ENCODE measurements at places on chromosomes 2 and 18. TPM values are rescaled to one million over a fixed set of nuclear protein-coding genes. Genes with fewer than 3 reads are reported as not detected.

- no peak for DNase-seq
Observed at GRCh38 chr2:217362710-217363109, 502.8 kb upstream of the TNP1 start.

GRCh38 chr2:24721470-24721869, 71.7 kb downstream of the PTRHD1 start:
- no peak for DNase-seq

DNA sequence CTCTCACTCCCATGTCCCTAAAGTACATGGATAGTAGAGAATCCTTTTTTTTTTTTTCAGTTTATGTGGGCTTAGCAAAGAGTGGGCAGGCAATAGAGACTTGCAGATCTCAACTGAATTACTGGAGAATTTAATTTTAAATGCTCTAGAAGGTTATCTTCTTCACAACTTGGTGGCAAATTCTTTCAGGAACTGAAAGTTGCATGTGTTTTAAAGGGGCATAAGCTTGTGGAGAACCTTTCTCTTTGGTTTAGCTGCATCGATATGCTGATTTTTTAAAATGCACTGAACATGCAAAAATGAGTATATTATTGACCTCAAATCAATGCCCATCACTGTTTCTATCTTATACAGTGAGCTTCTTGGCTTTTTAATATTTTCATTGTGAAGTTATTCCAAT, 24.9 kb upstream of the GALNT3 start:
- DNase-seq, result no peak

- no peak for DNase-seq
Observed at GRCh38 chr18:46325895-46326294, 221.7 kb downstream of the HAUS1 start.

DNA sequence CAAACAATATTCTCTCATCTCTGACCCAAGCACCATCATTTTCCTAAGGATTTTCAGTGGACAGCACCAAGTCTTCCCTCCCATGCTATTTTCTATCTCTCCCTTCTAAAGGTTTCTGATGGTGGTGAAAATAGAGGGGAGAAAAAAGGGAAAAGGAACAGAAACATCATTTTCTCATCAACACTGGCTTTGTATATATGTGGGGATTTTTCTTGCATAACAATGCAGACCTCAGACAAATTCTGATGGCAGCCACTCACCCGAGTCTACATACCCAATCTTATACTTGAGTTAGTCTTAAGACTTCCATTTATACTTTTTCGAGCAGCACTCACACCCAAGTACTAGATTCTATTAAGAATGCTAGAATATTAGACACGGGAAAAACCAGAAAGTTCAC, 95.8 kb downstream of the TMEM163 start:
- no peak for DNase-seq

DNA sequence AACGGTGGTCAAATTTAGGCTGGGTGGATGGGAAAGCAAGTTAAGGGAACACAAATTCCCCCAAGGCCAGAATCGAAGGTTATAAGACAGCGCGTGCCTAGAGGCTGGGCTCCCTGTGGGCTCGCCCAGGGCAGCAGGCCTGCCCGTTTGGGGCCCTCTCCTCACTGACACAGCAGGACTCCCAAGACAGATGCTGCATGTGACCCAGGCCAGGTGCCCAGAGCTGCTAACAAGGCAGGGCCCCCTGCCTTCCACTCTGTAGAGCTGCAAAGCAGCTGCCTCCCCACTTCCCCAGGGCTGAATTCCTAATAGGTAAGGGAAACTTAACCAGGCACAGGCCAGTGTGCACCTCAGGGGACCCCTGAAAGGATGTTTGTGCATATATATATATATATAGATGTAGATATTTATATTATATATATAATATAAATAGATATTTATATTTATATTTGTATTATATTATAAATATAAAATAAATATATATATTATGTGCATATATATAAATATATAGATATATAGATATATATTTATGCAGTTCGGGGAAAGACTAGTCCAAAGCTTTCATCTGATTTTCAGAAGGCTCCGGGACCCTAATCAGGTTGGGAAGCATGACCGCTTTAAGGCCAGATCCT, 43.7 kb downstream of the TMEM37 start:
- no peak for DNase-seq

GRCh38 chr2:219497495-219498279, 1.0 kb upstream of the GMPPA start:
- DNase-seq, result peak; percentile 13

DNA sequence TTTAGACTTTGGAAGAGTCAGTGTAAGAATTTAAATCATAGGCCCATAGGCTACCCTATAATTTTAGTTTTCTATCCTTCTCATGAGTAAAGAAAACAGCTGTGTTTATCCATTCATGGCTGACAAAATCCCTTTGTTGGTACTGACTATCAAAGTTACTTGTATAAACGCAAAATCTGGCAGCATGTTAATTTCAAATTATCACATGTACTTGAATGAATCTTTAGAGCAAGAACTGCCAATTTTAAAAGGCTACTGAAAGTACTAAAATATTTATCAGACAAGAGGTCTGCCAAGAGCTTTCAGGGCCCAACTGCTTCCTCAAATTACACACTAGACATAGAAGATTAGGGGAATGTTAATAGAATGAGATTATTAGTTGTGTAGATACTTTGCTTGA, 66.6 kb downstream of the MYL12B start:
- DNase-seq, result no peak

- DNase-seq, result no peak
Observed at GRCh38 chr2:86074256-86074655, 31.4 kb downstream of the POLR1A start.

GRCh38 chr2:237223201-237223861, 137.6 kb downstream of the COPS8 start:
- no peak for DNase-seq

DNA sequence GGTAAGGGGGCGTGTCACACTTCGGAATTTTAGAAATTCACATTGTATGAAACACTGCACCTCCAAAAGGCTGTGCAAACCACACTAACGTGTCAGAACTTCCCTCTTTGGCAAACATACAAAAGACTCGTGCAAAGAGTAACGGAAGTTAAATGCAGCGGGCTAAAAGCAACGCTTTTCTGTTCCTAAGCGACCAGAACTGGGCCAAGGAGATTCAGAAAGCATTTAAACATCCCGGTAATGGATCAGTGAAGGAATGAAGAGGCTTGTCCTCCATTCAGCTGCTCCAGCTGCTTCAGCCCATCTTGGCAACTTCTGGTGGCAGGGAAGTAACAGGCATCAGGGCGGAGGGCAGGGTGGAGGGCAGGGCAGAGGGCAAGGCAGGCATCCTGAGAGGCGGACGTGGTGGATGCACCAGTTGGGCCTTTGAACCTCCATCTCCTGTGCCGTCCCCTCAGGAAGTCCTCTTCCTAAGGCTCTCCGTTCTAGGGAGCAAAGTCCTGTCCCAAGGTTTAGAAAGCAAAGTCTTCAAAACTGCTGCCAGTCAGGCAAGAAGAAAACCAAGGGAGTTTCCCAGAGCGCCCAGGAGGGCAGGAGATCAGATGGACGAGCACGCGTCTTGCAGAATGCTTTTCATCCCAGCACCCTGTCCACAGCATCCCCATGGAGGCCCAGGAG, 230.7 kb downstream of the ZNF516 start:
- no peak for DNase-seq

DNA sequence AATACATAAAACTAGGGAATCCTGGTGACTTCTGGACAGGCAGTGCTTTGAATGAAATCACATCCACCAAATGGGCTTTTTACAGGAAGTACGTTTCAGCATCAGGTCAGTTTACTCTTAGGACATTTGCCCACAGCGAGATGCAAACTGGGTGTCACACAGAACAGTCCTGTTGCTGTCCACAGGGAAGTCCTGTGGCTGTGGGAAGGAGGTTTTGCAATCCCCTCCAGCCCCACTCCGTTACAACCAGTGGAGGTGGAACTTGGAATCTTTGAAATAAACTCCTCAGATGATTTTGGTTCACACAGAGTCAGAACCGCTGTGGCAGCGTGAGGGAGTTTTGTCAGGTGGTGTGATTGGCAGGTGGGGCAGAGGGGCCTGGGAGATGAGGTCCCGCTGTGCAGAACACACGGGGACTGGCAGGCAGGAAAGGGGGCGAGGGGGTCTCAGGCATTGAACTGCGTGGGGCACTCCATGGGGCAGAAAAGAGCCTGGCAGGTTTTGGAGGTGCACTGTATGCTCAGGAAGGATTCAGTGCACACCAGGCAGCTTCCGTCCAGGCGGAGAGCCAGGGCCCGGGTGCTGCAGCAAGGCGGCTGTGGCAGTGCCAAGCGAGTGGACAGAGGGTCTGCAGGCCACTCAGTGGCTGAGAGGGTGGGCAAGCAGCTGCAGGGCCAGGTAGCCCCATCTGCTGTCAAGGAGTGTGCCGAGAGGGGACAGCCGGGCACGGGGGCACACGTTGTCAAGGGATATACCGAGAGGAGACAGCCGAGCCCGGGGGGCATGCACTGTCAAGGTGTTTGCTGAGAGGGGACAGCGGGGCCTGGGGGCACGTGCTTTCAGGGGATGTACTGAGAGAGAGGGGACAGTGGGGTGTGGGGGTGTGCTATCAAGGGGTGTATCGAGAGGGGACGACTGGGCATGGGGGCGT, 148.7 kb downstream of the LDLRAD4 start:
- DNase-seq, result no peak

GRCh38 chr2:167484875-167485274, 596.6 kb downstream of the XIRP2 start:
- DNase-seq, result no peak

DNA sequence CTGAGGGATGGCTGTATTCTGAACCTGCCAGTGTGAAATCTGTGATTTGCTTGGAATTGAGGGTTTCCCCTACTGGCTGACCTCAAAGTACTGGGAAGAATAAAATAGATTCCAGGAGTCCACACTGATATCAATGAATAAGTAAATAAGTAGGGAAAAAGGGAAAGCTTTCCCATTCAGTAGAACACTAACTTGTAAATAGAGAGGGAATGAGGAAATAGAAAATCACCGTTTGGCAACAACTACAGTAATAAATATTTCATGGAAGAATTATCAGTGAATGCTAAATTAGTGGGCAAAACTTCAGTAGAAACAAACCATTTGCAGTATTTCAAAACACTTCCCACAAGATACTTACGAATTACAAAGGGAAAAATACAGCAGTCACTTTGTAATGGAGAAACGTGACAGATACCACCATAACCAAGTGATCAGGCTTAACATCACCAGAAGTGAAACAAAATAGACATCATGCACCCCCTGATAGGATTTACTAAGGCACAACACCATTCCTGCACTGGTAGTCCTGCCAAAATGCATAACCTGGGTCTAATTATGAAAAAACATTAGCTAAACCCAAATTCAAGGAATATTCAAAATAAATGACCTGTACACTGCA, 88.5 kb downstream of the ICA1L start:
- no peak for DNase-seq

GRCh38 chr2:18924886-18925285, 335.5 kb upstream of the NT5C1B start:
- DNase-seq, result no peak

- DNase-seq, result no peak
Observed at GRCh38 chr2:20422402-20423271, 24.2 kb upstream of the RHOB start.

- no peak for DNase-seq
Observed at GRCh38 chr2:46850742-46851141, 64.9 kb downstream of the MCFD2 start.

DNA sequence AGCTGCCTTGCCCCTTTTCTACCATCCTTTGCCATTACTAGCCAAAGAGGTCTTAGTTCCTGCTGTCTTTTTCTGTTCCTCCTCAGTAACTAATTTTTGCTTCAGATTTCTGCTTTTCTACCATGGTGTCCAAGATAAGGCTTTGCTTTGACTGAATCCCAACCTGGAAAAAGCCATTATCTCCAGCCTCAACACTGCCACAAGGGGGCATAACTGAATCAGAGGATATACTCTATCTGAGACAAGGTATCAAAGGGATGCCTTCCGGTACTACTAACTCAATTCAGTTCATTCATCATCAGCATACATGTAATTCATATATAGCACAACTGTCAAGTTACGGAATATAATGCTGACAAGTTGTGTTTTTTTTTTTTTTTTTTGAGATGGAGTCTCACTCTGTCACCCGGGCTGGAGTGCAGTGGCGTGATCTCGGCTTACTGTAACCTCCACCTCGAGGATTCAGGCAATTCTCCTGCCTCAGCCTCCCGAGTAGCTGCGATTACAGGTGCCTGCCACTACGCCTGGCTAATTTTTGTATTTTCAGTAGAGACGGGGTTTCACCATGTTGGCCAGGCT, 11.4 kb downstream of the OSGEPL1 start:
- DNase-seq, result peak; percentile 24

- no peak for DNase-seq
Observed at GRCh38 chr2:227447606-227448005, 24.4 kb upstream of the AGFG1 start.

DNA sequence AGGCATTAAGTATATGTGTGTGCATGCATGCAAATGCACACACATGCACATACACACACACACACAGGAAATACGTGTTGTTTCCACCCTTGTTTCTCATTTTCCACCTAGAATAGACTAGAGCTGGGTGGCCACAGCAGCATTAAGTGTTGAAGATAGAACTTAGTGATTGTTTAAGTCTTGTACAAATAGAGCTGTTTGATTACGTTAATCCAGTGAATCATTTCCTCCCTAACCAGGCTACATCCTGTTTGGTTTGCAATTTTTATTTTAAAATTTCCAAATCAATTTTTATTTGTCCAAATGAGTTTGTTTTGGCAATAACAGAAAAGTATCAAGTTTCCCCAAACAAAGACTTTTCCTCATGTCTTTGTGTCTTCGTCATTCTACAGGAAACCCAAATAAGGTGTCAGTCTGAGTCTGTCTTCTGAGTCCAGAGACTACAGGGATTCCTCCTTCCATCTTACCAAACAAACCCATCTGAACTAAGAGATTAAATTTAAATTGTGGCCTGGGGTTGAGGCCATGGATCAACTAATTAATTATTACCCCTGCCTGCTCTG, 74.6 kb upstream of the GALNT5 start:
- no peak for DNase-seq

- peak; percentile 87 for DNase-seq
Observed at GRCh38 chr2:27380626-27381545, at the start of gene ZNF513. TSS of gene ZNF513 (minus strand) at chr2:27380734. CDS start at chr2:27380526, 208 bp downstream.

GRCh38 chr2:100944617-100945432, 57.3 kb upstream of the RPL31 start:
- no peak for DNase-seq

DNA sequence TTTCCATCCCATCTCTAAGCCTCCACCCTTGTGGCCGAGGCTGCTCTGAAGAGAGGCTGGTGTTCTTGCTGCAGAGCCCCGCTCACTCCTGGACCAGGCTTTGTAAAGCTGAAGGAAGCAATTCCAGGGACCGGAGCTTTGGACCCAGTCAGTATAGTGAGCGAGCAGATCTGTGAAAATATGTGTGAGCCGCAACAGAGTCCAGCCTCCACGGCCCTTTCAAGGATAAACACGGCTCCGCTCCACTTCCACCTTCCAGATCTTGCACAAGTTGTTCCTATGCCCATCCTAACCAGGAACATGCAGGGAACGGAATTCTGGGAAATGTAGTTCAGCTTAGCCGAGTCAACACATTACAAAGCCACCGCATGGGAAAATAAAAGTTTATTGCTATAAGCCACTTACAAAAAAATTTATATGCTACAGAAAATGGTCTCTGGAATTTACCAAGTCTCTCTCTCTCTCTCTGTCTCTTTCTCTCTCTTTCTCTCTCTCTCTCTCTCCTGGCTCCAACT, 151.7 kb upstream of the ZNF521 start:
- no peak for DNase-seq

HOXD12 gene
- total RNA-seq, result not detected

DCDC2C gene
- not detected for total RNA-seq

APLF gene
- total RNA-seq, result 3.6 TPM

THSD7B gene
- not detected for total RNA-seq

SGPP2 gene
- 6.5 TPM for total RNA-seq

CYRIA gene
- 1.0 TPM for total RNA-seq

ZEB2 gene
- total RNA-seq, result 35.8 TPM

Measured in CD8-positive, alpha-beta memory T cell (primary cell).